Thymus (tissue), 14 donors: ENCODE measurements at places on chromosomes 6 and 20. TPM values are rescaled to one million over a fixed set of nuclear protein-coding genes. Genes with fewer than 3 reads are reported as not detected.

DNA sequence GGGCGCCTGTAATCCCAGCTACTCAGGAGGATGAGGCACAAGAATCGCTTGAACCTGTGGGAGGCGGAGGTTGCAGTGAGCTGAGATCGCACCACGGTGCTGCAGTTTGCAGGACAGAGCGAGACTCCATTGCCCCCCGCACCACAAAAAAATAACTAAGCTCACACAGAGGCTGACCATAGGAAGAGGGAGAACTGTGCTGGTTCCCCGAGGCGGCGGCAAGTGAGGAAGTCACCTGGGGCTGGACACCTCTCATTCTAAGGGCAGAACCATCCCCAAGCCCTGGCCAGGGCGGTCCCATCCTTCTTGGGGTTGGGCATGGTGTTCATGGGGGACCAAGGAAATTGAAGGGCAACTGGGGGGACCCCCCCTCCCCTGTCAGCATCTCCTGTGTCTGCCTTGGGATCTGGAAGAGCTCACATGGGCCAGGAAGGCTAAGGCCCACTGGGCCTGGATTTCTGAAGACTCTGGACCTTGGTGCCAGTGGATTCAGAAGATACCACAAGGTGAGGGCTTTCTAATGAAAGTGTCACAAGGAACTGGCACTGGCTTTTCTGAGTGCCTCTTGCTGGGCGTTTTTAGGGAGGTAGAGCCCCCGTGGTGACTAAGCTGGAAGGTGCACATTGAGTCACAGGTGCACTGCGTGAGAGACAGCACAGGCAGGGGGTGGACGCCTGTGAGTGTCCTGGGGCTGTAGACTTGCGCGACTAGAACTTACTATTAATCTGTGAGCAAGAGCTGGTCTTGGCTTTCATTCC lies 11.5 kb downstream of the IRF4 start:
- DNase-seq, result no peak

GRCh38 chr6:41226752-41227151 lies 1.4 kb upstream of the TREML4 start:
- no peak for DNase-seq

DDX43 gene
- total RNA-seq, result 0.14 TPM

- no peak for DNase-seq
Measured at GRCh38 chr20:3156811-3157619, 2.6 kb downstream of the FASTKD5 start.

MPIG6B gene
- 0.14 TPM for total RNA-seq

- no peak for DNase-seq
Measured at GRCh38 chr6:41032830-41033229, 6.2 kb downstream of the UNC5CL start.

PHF10 gene
- total RNA-seq, result 32.4 TPM

GRCh38 chr6:150541576-150541975 lies 58.1 kb upstream of the PLEKHG1 start:
- no peak for DNase-seq

DNA sequence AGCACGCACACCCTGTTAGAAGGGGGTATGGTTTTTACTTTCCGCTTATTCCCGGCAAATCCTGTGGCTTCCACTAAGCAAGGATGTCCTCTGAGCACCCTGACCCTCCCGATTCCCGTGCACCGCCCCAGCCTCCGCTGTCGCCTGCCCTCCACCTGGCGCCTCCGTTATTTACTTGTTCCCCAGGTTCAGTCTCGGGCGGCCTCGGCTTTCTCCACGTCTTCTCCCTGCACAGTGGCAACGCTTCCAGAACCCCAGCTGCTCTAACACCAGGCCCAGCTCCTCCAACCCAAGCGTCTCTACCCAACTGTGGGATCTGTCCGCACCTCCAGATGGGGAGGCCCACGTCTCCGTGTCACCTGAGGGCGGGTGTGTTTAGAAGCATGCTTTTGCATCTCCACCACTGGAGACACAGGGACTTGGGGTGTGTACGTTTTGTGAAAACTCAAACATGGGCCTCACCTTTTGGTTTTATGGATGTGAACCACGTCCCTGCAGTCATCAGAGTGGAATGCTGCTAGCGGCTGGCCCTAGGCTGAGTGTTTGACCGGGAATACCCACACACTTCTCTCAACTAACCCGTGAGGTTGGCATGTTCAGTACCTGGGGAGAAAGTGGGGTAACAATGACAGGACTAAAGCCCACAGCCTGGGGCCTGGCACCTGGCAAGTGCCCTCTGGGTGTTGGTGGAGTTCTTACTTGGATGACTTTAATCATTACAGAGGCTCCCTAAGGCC lies 79.9 kb downstream of the THBS2 start:
- DNase-seq, result no peak

PGC gene
- total RNA-seq, result 0.28 TPM

GRCh38 chr20:31596831-31597480 lies 8.1 kb upstream of the ID1 start:
- DNase-seq, result no peak

ZNF335 gene
- 8.3 TPM for total RNA-seq

PLA2G7 gene
- 9.3 TPM for total RNA-seq

NFATC2 gene
- 2.4 TPM for total RNA-seq

DNA sequence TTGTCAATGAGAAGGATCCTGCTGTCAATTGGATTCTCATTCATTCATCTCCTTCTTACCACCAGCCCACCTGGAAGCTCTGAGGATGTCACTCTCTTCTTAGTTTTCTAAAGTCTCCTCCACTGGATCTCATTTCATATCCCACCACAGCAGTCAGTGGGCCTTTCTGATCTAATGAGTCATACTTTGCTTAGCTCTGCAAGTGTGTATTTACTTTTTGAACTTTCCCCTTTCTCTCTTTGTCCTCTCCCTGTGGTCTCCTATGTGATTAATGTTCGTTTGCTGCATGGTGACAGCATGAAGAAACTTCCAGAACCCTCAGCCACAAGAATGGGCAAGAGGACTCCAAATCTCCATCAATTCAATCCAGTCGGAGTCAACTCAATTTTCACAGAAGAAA lies 63.6 kb upstream of the SYNDIG1 start:
- no peak for DNase-seq

GRCh38 chr6:41066867-41067304 lies 5.3 kb downstream of the OARD1 start:
- peak; percentile 76 for DNase-seq

GRCh38 chr6:30840084-30840934 lies 44.0 kb upstream of the DDR1 start:
- DNase-seq, result no peak

DNA sequence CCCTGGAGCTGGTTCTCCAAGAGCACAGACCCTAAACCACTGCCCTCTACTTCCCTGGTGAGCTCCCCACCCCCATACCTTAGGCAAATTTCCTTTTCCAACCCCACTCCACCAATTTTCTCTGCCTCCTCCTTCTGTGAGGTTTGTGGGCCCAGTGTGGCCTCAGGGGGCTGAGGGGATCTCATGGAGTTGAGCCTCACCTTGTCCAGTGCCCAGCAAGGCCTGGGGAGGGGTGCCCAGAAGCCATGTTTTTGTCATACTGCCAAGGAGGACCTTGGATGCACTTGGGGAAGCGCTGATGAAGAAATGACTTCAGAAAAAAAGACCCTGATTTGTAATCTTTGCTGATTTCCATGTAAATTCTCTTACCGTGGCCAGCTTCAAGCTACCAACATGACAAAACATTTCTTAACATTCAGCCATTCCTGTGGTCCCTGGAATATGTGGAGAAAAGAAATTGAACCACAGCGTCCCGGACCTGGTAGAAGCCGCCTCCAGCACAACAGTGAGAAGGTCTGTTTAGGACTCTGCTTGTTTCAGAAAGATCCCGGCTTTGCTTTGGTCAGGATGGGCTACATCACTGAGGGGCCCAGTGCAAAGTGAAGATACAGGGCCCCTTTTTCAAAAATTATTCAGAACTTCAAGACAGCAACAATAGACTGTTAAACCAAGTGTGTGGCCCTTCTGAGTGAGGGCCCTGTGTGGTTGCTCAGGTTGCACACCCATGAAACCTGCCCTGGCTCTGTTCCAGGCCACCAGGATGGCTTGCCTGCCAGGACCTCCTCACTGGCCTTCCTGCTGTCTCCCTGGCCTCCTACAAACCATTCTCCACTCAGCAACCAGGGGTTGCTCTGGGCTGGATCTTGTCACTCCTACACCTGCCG lies 52.5 kb downstream of the CHMP4B start:
- no peak for DNase-seq

GRCh38 chr6:29762781-29763214 lies 39.6 kb downstream of the HLA-F start:
- DNase-seq, result no peak

- no peak for DNase-seq
Measured at GRCh38 chr6:100179576-100179975, 185.6 kb upstream of the MCHR2 start.

- DNase-seq, result no peak
Measured at GRCh38 chr6:35415065-35415891, 36.9 kb upstream of the FANCE start.

- DNase-seq, result no peak
Measured at GRCh38 chr6:156944412-156944811, 167.2 kb downstream of the ARID1B start.

DNA sequence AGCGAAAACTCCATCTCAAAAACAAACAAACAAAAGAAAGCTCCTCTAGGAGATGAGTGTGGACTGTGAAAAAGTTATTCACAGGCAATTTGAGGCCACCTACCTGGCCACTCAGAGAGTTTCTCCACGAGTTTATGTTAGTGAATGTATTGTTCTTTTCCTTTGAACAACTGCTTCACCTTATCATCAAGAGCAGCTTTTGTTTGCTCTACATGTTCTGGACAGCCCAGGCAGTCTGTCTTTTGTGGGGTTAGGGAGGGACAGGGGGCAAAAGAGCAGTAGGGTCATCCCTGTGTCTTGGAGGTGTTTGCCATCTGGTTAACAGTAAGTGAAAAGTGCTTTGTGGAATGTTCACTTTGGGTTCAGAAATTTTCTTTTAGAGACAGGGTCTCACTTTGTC lies 8.0 kb downstream of the CASS4 start:
- no peak for DNase-seq

DNA sequence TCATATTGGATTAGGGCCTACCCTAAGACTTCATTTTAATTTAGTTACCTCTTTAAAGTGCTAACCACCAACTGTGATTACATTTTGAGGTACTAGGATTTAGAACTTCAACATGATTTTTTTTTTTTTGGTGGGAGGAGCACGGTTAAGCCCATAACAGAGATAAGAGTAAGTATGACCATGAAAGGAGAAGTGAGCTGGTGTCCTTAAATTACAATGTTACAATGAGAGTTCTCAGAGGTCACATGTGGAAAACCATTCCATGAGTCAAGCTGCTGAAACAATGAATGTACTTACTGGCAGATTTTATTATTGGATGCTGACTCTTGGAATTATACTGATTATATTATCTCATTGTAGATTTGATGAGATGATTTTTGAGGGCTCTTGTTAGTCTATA lies 779.3 kb upstream of the CITED2 start:
- DNase-seq, result no peak

GRCh38 chr6:114172576-114173260 lies 170.1 kb downstream of the HS3ST5 start:
- no peak for DNase-seq
